NCI-H1436 (cell line): ENCODE measurements at places on chromosomes 3 and 15.

DNA sequence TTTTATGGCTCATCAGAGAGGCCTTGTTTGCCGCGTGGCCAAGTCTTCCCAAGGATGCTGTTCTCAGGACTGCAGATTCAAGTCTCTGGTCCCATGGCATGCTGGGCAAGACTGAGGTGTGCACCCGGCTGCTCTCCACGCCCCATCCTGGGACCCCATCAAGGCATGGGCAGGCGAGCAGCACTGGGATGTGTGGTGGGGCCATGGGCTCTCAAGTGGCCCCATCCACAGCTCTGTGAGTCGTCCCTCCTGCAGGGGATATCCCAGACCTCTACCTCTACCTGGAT lies 13.1 kb upstream of the GP9 start:
- no peak for DNase-seq

GRCh38 chr15:66648588-66648987 lies 53.4 kb upstream of the SMAD6 start:
- DNase-seq = no peak

DNA sequence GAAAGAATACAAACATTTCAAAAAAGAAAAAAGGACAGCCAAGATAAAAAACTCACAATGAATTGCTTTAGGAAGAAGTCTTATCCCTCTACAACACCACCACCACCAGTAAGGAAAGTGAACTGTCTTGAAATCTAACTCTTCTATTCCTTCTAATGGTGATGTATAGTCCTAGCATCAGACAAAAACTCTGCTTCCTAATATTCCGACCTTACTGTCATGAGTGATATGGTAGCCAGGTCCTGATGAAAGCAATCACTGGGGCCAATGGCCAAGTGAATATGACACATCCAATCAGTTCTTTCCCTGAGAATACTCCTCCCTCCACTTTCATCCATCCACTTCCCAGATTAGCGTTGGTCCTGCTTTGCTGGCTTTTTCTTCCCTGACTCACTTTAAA lies 14.8 kb downstream of the GK5 start:
- no peak for DNase-seq

- DNase-seq = peak; percentile 39
These were observed 90.7 kb downstream of the IGF2BP2 start for GRCh38 chr3:185733980-185734724.
